Gastroesophageal sphincter (tissue), 4 donors: ENCODE measurements at places on chromosomes 7 and 10. TPM values are rescaled to one million over a fixed set of nuclear protein-coding genes. Genes with fewer than 3 reads are reported as not detected.

RELN gene
- total RNA-seq: 3.8 TPM

DNA sequence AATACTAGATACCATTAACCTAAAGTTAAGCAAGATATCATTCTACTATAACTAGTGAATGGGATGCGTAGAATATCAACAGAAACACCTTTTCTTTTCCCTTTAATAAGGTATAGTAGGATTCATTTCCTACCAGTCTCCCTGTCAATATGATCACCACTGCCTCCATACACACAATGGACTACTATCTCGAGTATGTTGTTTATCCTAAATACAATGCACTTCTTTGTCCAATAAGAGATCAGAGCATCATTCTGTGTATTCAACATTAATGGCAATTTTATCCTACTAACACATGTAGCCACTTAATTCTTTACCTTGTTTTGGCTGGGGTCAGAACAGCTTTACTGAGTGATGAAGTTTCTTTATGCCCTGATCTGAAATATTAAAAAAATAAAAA is 276.3 kb downstream of the TFEC start:
- ATAC-seq: no peak

SMKR1 gene
- total RNA-seq: not detected

- ATAC-seq: no peak
Observed at GRCh38 chr7:24936121-24936824, 43.7 kb downstream of the OSBPL3 start.

- no peak for ATAC-seq
Observed at GRCh38 chr10:113648478-113648877, 15.4 kb downstream of the NRAP start.

PDZD7 gene
- 0.54 TPM for total RNA-seq

DNA sequence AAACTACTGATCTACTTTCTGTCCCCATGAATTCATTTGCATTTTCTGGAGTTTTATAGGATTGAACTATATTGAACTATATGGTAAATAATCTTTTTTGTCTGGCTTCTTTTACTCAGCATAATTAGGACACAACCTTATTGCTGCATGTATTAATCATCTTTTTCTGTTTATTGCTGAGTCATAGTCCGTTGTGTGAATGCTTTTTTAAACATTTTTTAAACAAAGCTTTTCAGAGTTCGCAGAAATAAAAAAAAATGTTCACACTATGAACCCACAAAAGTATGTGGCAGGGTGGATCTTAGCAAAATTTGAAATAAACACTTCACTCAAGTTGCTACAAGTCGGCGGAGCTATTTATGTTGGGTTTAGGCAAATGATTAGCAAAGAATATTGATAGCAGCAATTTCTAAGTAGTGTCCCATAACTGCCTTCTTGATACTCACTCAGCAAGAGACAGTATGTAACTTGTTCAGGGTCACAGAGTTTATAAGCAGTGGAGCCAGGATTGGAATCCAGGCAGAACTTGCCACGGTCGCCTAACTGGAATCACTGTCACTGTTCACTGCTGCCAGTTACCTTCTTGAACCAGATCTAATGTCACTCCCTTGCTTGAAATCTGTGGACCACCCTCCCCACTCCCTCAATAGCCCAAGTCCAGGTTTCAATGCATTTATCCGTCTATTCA is 5.6 kb downstream of the CH25H start:
- no peak for ATAC-seq

- peak; percentile 32 for ATAC-seq
Observed at GRCh38 chr10:79196470-79197461, 128.0 kb downstream of the ZMIZ1 start.

- ATAC-seq: no peak
Observed at GRCh38 chr10:9957351-9957750, 1060.3 kb upstream of the CELF2 start.

- no peak for ATAC-seq
Observed at GRCh38 chr7:129067943-129068548, 13.1 kb upstream of the TNPO3 start.

MYOZ1 gene
- not detected for total RNA-seq

SUN3 gene
- total RNA-seq: not detected

GRCh38 chr7:123864012-123864411 is 19.0 kb downstream of the HYAL4 start:
- no peak for ATAC-seq

- peak; percentile 38 for ATAC-seq
Observed at GRCh38 chr7:112065758-112066157, 140.4 kb downstream of the DOCK4 start.

GRCh38 chr7:151859111-151859947 is 17.6 kb downstream of the PRKAG2 start:
- ATAC-seq: no peak

GRCh38 chr10:67280405-67280804 is 354.6 kb downstream of the LRRTM3 start:
- ATAC-seq: no peak
